Activated CD4-positive, alpha-beta T cell treated with anti-CD3 and anti-CD28 coated beads, Interleukin-2, amount 50 U/mL, for 48 hours (primary cell): ENCODE measurements at places on chromosomes 12 and 14.

- DNase-seq: no peak
Observed at GRCh38 chr12:46514886-46515285, 142.3 kb upstream of the SLC38A2 start.

GRCh38 chr14:42523666-42524065 lies 917.0 kb downstream of the LRFN5 start:
- no peak for DNase-seq

DNA sequence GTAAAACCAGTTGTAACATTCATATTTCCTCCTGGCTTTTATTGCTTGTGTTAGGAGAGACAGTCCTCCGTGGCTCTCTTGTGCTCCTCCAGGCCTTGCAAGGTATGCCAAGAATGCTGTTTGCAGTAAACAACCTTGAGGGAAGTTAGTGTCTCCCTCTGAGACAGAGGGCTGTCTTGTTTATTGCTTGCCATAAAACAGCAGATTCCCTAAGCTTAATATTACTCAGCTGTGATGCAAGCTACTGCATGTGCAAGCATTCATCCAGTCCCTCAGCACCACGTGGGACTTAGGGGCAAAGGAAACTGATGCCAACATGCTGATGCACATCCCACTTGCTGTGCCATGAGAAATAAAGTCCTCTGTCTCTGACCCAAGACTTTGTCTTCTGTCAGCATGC lies 6.6 kb downstream of the POMT2 start:
- DNase-seq: no peak

GRCh38 chr14:64195199-64195598 lies 99.0 kb downstream of the ESR2 start:
- no peak for DNase-seq

DNA sequence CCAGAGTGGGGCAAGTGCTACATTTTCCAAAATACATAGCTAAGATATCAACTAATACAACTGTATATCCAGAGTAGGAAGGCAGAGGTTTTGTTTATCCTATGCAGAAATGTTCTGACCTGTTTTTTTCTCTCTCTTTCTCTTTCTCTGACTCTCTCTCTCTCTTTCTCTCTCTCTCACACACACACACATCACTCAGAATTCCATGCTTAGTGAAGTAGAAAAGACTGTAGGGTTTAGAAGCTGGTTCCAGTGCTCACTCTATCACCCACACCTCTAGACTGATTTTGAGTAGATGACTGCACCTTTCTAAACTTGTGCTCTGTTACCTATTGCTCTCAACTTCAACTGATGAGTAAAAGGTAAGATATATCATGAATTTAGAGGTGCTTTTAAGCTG lies 356.7 kb downstream of the LRIG3 start:
- no peak for DNase-seq

- DNase-seq: no peak
Observed at GRCh38 chr12:23751641-23752040, 197.8 kb downstream of the SOX5 start.

DNA sequence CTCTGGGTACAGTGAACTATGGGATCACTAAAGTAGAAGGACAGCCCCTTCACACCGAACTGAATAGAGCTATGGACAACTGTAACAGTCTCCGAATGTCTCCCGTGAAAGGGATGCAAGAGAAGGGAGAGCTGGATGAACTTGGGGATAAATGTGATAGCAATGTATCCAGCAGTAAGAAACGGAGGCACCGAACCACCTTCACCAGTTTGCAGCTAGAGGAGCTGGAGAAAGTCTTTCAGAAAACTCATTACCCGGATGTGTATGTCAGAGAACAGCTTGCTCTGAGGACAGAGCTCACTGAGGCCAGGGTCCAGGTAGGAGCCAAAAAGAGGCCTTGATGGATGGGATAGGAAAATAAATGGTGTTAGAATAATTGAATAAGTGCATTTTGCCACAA lies 3.5 kb downstream of the ALX1 start:
- DNase-seq: no peak

DNA sequence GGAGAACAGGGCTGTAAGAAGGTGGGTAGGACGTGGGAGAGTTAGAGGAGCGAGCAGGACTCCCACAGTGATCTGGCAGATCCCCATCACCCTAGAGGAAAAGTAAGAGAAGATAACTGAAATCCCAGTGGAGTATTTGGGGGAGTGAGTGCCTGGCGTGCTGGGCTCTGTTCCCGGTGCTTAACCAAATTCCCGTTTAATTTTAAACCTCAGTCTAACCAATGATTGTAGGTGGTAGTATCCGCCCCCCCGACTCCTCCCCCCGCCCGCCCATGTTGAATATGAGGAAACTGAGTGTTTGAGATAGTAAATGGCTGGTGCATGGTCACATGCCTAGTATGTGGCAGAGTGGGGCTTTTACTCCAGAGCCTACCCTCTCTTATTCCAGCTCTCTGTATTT lies 1.2 kb downstream of the TARBP2 start:
- DNase-seq: no peak

DNA sequence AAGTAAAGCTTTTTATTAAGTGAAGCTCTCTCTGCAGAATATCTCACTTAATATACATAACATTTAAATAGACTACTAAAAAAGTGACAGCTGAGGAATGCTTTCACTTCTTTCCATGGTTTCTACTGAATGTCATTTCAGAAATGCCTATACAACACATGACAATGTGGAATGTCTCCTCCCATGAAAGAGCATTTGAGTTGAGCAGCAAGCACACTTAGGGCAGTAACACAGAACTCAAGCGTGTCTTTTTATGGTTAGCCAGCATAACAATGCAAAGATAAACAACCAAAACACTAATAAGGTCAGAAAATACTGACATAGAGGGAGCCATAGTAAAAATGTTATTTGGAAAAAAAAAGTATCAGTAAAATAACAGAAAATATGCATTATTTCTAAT lies 9.4 kb downstream of the PPP1R12A start:
- DNase-seq: no peak

DNA sequence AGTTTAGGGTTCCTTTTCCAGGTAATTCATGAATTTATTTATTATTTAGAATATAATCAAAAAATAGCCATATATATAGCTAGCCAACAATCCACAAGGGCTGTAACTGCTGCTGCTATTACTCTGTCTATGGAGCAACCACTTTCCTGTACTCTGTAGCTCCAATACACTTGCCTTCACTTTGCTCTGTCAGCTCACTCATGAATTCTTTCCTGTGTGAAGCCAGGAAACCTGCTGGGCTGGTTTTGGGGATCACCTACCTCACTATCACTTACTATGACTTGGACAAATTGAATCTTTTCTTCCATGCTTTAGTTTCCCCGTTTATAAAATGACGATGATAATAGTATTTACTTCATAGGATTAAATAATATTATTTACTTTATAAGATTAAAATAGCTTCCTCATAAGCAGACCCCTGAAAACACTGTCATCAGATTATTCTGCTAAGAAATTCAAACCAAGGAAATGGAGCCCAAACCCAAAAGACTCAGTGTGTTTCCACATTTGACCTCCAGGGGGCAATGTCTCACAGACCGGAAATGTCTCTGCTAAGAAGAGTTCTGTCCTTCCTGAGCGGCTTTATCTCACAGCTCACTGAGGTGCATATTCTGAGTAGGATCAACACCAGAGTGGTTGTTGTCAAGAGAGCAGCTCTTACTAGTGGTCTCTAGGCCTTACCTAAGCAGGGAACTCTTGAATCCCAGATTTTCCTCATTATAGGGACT lies 457.1 kb downstream of the DAD1 start:
- DNase-seq: peak; percentile 42

- no peak for DNase-seq
Observed at GRCh38 chr12:123843912-123844748, 82.0 kb downstream of the DNAH10 start.

DNA sequence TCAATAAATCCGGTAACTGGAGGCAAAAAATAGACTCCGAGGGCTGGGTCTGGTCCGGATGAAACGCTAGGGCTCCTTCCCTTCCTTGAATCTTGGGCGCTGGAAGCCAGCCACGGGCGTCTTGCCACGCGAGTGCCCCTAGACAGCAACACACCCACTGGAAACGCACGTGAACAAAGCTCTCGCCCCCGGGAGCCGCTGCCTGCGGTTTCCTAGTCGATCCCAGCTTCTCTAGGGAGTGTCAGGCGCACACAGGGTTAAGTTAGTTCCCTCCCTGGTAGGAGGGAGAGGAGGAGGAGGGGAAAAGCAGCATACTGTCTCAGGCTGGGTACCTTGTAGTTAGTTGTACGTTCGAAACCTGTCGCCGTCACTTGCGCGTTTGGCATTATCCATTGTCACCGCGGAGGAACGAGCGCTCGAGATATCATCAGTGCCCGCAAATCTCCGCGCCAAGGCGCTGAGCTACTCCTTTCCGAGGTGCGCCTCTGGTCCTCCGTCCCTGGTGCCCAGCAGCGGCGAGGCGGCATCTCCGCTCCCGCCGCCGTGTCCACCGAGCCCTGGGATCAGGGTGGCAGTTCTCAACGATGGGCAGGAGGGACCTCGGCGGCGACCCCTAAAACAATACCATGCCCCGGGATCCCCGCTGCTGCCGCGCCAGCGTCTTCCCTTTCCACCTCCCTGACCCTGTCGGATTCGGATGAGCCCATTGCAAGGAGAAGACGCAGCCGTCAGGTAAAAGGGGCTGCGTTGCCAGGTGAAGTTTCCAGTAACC lies at the start of gene FLRT2:
TSS of gene FLRT2 (plus strand) at position 342 of the 772 bp plus-strand sequence. CDS start 91,371 bp downstream, outside the sequence.
- no peak for DNase-seq

DNA sequence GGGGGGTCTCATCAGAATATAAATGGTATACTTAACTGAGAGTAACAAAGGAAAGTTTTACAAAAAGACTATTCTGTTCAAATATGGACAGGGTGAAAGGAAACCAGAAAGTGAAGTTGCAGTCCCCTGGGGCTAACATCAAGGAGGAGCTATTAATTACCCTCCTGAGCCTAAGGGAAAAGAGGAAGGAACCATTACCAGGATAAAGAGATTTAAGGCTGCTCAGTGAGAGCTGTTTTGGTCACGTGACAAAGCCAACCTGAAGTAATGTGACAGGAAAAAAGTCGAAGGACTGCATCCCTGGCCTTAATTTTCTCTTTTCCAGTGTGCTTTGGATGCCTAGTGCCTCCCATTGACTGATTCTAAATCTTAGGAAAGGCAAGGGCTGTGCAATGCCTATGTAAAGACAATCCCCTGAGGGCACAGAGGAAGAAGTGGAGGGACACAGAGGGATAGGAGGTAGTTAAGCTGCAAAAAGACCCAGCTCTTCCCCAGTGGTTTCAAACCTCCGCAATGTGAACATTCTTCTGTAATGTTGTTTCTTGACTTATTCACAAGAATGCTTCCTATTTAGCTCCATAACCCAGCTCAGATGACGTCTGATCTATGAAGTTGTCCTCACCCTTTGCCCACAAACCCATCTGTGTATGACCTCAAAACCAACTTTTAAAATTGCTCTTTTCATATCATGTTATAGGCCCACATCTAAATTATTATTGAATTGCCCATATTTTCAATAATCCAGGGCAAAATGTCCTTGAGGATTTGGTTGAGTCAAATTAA lies 187.7 kb upstream of the DCN start:
- no peak for DNase-seq

GRCh38 chr12:95740751-95741150 lies 49.8 kb downstream of the NTN4 start:
- no peak for DNase-seq

- DNase-seq: no peak
Observed at GRCh38 chr12:57107456-57108155, 3.6 kb downstream of the STAT6 start.

DNA sequence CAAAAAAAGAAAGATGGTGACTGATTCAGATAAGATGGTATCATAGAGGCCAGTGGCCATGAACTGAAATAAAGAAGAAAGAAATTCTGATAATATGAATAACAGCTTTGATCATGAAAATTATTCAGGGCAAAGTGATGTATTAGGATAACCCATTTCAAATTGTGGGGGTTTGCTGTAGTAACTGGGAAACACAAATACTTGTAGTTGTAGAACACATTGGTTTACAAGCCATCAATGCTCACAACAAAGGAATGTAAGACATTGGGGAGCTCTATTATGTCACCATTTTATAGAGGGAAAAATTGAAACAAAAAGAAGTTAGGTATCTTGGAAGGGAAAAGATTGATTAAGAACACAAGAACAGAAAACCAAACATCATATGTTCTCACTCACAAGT lies 140.4 kb upstream of the FRMD6 start:
- DNase-seq: no peak

GRCh38 chr14:32121536-32121935 lies 44.4 kb downstream of the ARHGAP5 start:
- no peak for DNase-seq

- DNase-seq: no peak
Observed at GRCh38 chr12:132395192-132395907, 66.0 kb upstream of the GALNT9 start.

GRCh38 chr12:7793211-7793610 lies 4.0 kb downstream of the NANOG start:
- DNase-seq: no peak

- peak; percentile 59 for DNase-seq
Observed at GRCh38 chr14:21902561-21903181, 229.1 kb upstream of the OR4E1 start.

DNA sequence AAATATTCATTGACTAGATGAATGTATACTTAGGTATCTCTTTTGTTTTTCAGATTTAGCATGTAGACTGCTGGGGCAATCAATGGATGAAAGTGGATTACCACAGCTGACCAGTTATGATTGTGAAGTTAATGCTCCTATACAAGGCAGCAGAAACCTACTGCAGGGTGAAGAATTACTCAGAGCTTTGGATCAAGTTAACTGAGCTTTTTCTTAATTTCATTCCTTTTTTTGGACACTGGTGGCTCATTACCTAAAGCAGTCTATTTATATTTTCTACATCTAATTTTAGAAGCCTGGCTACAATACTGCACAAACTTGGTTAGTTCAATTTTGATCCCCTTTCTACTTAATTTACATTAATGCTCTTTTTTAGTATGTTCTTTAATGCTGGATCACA lies 15.3 kb upstream of the SNAPC1 start:
- no peak for DNase-seq

DNA sequence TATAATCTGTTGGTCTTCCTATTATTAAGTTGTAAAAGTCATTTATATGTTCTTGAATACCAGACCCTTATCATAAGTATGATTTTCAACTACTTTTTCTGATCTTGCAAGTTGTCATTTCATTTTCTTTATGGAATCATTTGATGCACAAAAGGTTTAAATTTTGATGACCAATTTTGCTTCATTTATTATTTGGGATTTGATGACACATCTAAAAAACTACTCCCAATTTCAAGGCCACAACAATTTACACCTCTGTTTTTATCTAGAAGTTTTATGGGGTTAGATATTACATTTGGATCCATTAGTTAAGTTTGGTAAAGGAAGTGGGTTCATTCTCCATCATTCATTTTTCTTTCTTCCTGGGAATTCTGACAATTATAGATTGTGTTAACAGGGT lies 259.2 kb downstream of the LRFN5 start:
- no peak for DNase-seq

GRCh38 chr12:124682425-124683151 lies 115.2 kb upstream of the NCOR2 start:
- DNase-seq: no peak

DNA sequence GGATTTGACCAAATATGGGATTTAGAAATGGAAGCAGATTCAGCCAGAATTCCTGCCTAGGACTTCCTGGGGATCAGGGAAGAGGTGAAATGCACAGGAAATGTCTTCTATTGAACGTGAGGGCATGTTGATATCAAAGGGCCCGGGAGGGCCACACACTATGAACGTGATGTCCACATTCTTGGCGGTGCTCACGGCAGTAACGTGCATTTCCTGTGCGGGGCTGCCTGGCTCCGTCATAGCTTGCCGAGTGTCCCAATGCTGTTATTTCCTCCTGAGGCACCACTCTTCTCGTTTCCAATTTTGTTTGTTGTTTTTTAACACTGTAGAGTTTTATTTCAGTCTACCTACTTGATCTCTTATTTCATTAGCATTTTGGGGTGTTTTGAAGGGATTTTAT lies 67.3 kb downstream of the ZNF664 start:
- no peak for DNase-seq
